Left lung (tissue), 14 donors: ENCODE measurements at places on chromosomes 2 and 18.

GRCh38 chr2:176088048-176088936 lies 4.2 kb upstream of the HOXD13 start:
- DNase-seq: no peak

- DNase-seq: no peak
Observed at GRCh38 chr2:98296440-98296839, 49.8 kb upstream of the CNGA3 start.

DNA sequence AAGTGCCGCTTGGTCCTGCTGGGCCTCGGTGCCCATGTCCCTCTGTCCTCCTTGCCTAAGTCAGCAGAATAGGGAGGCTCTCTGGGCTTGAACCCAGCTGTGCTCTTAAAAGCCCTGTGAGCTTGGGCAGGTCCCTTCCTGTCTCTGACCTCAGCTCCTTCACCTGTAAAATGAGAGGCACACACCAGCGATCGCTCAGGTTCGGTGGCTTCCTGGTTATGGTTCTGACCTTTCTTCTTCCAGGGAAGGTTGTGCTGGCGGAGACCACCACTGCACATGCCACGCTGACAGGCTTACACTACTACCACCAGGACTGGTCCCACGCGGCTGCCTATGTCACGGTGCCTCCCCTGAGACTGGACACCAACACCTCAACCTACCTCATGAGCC lies 36.1 kb upstream of the MAPRE3 start:
- DNase-seq: no peak

DNA sequence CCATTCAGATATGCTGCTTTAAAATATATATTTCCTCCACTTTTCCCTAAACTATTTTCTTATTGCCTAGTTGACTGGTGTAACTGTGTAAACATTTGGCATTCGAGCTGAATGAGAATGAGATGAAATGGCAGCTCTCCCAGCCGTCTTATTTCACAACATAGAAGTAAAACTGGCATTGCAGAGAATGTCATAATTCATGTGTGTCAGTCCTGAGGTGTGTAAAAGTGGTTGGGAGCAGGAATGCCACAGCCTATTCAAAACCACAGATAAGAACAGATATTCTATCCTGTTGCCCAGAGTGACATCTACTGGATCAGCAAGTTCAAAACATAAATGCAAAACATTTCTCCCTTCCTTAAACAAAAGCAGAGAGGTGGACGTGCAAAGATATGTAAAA lies 565.5 kb upstream of the CHAC2 start:
- no peak for DNase-seq

GRCh38 chr18:48913201-48913600 lies 37.6 kb downstream of the SMAD7 start:
- no peak for DNase-seq

- no peak for DNase-seq
Observed at GRCh38 chr2:241906826-241907570, 37.5 kb downstream of the RTP5 start.

- DNase-seq: no peak
Observed at GRCh38 chr18:4637876-4638275, 182.8 kb upstream of the DLGAP1 start.

DNA sequence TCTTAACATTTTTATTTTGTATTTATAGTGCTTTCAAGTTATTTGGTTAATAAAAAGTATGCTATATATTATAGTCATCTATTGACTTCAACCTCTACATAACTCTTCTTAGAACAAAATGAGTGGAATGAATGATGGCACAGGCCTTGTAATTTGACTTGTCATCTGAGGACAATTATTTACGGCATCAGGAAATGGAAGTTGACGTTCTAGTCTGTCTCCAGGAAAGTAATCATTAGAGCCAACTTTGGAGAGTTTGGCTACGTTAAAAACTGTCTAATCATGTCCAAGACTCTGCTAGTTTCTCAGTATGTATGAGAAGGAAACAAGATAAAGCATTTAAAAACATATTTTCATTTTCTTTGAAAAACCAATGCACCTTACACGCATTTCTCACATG lies 353.6 kb downstream of the ARHGAP15 start:
- no peak for DNase-seq

- DNase-seq: no peak
Observed at GRCh38 chr2:47512581-47513083, 109.7 kb downstream of the MSH2 start.

DNA sequence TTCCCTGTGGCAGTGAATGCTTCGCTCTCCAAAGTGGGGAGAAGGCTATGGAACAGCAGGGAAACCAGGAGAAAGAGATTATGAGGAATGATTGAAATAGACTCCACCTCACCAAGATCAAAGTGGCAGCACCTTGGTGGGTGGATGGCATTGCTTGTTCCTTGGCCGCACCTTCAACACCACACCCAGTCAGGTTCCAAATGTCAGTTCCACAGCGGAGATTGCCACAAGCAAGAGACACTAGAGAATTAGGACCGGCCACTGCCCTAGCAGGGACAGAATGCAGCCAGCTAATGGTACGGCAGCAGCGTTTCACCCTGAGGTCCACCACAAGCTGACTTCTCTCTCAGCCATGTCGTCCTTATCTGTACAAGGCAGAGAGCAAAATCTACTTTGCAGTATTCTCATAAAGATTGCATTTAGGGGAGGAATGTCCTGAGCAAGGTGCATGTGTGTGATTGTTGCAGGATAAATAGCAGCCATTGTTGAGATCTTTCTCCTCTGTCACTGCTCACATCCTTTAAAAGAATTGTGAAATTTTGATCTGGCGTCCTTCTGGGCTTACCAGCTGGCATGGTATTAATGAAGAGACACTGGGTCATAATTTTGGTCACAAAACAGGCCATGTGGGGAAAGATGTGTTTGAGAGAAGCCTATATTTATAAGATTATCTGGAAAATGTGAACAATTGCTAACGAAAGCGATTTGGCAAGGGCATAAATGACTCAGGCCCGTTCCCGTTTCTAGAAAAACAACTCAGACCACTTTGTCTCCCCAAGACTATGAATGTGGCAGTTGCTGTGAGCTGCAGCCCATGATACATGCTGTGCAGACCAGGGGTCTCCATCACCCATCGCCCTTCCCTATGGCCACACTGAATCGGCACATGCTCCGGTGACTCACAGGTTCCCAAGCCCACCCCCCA lies 228.6 kb upstream of the ID2 start:
- no peak for DNase-seq

GRCh38 chr18:28189400-28190239 lies 12.7 kb upstream of the CDH2 start:
- DNase-seq: no peak

- no peak for DNase-seq
Observed at GRCh38 chr2:28620291-28620793, 124.5 kb downstream of the PLB1 start.

- no peak for DNase-seq
Observed at GRCh38 chr2:135745545-135745944, 3.9 kb downstream of the UBXN4 start.

GRCh38 chr18:24078391-24078790 lies 60.5 kb upstream of the CABYR start:
- no peak for DNase-seq

DNA sequence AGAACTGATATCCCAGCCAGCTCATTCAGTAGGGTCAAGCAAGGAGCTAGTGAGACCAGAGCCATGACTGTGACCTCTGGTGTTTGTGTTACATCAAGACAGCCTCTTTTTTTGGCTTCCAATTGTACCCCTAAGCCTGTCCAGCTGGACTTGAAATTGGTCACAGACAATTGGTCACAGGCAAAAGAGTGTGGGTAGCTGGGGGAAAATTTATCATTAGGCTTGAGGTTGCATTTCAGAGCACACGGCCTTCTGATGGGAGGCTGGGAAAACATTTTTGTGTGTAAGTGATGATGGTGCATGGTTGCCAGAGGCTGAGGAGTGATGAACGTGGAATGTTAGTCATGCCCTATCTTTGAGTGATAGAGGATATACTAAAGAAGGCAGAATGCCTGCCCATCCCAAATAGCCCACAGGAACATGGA lies 285.1 kb upstream of the SLC14A2 start:
- no peak for DNase-seq

DNA sequence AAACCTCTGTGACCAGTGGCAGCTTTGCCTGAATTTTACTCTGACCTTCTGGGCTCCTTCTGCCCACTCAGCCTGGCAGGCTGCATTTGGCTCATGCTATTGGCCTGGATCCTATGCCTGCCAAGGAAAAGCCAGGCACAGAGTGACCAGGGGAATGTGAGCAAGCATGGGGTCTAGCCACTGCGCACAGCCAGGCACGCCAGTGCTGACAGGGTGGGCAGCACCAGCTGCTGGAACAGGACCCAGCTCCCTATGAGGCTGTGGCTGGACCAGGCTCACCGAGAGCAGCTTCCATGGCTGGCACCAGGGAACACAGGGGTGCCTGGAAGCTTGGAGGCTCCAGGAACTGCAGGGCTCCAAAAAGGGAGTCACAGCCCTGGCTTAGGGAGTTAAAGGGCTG lies 311.5 kb upstream of the SYT4 start:
- no peak for DNase-seq
